NCI-H1092 (cell line): ENCODE measurements at places on chromosomes 3 and 15.
A peak's percentile ranks its signal among the peaks of the same experiment; 100 is the strongest.

GRCh38 chr15:99174567-99175395 lies 69.9 kb downstream of the SYNM start:
- DNase-seq: no peak

- DNase-seq: no peak
Measured at GRCh38 chr15:31197497-31198414, 96.2 kb upstream of the TRPM1 start.

DNA sequence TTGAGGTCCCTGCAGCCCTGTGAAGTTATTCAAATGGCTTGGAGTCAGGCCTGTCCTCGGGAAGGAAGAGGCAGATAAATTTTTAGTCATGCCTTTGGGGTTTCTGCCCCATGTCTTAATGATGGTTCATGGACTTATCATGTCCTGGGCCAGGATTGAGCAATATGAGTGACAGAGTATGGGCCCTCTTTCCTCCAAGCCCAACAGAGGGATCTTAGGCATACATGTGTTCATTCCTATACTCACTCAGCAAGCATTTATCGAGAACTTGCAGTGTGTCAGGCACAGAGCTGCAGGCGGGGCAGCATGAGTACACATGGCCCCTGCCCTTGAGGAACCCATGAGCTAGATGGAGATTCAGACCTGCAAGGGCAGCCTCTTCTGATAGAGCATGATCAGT lies 6.2 kb downstream of the ESYT3 start:
- no peak for DNase-seq

DNA sequence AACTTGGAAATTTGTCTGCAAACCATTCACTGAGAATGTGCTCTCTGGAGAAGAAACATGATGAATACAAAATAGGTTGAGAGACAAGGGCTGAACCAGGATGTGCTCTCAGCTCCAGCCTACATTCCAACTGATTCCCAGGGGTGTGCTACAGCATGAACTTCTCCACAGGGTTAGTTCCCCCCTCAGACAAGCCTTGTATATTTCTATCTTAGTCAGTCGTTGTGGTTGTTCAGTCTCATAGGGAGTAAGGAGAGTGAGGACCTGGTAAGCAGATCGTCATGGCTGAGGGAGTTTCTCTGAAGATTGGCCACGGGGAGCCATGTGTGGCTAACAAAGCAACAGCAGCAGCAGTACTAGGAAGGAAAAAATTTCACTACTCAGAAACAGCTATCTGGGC lies 919.7 kb upstream of the CADM2 start:
- DNase-seq: no peak

- no peak for DNase-seq
Measured at GRCh38 chr3:196193133-196193735, 18.0 kb downstream of the ZDHHC19 start.

DNA sequence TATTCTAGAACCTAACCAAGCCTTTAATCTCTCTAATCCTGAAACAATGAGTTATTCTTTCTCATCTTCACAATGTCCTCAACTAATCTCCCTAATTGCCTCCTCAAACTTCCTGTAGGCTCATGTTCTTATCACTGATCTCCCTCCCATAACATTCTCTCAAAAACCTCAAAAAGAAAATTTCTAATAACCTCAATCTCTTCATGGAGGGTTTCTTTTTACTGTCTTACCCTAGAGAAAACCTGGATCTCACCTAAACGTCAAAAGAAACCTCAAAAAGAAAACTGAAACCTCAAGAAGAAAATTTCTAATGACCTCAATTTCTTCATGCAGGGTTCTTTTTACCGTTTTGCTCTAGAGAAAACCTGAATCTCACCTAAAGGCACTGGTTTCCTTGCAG lies 150.2 kb downstream of the GSK3B start:
- no peak for DNase-seq

GRCh38 chr3:53820084-53820483 lies 26.1 kb downstream of the CHDH start:
- no peak for DNase-seq

DNA sequence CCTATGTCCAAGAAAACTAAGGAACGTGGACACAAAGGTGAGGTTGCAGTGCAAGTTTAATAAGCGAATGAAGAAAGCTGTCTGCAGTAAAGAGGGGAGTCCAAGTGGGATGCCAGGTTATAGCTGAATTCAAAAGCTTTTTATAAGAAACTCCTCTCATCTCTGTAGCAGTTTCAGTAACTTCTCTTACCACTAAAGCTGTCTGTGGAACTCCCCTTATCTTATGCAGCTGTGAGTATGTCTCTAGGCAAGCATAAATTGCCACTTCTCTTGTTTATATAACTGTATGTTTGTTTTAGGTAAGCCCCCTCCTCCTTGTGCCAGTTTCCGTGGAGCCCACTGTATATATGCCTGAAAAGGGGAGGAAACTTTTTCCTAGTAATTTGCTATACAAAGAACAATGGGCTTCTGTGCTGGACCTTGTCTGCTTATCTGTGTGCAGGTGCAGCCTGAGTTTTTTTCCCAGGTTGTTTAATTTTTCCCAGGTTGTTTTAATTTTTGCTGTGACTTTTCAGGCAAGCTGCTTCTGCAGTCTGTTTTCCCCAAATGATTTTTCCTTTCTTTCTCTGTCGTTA lies 875.1 kb upstream of the EPHA6 start:
- DNase-seq: no peak

DNA sequence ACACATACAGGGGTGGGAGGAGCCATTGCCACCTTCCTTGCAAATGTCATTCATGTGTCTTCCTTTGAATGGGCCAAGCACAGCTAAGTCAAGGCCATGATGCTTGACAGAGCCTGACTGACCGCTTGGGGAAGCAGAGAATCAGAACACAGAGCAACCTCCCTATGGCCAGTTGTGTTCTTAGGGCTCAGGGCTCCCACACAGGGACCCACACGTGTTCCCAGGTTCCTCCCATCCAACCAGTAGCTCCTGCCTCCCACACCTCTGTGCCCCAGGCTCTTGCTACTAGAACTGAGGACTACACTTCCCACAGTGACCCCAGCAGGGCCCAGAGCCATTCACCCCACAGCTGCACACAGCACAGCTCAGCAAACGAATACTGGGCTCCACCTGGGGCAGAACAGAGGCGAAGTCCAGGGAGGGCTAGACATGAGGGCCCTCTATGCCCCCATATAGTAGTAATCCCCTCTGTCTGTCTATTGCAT lies 42.9 kb downstream of the KLF15 start:
- no peak for DNase-seq

DNA sequence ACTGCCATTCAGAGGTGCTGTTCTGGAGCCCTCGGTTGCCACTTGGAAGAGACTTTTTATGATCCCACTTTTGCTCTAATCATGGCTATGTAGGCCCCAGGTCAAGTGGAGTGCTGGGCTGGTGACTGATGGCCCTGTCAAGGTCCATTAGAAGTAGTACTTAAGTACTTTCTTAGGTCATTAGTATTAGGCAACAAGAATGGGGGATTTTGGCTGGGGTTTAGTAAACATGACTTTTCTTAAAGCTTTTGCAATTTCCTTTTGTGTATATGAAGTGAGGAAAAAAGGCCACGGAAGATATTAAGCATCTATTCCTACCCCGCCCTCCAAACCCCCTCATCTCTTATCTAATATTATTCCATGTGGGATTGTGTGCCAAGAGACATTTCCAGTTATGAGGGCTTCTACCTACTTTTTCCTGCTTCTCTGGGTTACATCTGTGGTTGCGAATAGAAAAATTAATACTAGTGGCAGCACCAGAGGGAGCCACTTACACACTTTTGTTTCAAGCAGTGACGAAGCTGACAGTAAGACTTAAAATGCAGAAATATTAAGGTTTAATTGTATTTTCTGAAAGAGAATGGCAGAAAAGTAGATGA lies 13.9 kb downstream of the NLGN1 start:
- DNase-seq: peak; percentile 8

DNA sequence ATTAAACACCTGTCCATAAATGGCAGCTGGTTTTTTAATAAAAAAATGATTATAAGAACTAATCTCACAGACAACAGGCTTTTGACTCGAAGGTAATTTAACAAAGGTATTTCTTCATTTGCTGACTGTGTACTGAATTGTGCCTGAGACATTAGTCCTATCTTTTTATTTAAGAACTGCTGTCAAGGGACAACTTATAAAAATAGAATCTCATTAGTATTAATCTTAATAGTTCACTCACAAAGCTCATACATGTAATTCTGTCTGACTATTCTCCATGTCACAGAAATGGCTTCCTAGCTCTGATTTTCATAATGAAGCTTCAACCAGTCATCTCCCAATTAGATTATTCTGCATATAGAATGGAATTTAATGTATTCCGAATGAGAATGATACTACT lies 276.9 kb upstream of the PDZRN3 start:
- DNase-seq: no peak

GRCh38 chr3:24096695-24097290 lies 151.7 kb downstream of the NR1D2 start:
- DNase-seq: no peak

DNA sequence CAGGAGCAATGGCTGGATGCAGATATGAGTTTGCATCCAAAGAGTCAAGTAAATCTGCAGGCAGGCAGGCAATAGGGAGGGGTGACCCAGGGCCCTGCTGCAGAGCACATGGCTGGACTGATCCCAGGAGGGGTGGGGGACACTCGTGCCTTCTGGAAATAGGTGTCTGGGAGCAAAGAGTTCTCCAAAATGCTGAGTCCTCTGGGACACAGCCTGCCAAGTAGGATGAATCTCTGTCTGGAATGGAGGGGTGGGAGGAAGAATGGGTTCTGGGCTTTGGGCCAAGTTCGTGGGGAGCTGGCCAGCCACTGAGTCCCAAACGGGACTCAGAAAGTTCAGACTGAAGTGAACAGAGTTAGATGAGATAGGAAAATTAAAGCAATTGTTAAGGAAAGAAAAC lies 214.5 kb downstream of the MTHFS start:
- DNase-seq: no peak

DNA sequence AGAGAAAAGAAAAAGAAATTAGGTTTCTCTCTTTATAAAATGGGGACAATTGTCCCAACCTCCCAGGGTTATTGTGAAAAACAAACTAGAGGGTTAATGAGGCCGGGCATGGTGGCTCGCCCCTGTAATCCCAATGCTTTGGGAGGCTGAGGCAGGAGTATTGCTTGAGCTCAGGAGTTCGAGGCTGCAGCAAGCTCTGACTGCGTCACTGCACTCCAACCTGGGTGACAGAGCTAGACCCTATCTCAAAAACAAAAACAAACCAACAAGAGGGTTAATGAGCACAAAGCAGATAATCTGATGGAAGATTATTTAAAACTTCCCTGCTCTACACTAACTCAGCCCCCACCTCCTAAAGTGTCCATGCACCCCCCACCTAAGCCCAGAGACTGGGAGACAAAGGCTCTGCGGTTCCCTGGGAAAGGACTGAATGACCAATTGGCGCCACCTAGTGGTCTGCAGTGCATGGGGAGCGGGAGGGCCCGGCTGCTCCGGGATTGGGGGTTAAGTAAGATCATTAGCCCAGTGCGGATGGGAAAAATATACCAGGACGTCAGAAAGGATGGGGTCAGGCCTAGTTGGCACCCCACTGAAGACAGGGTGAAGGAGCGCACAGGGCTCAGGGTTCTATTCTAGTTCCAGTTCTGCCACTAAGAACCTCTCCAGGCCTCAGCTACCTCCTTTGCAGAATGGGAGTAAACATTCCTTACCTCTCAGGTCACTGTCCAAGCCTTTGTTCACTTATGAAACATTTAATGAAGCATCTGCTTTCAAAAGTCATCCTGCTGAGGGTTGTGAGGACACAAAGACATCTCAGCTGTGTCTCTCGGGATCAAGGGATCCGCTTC lies 15.6 kb downstream of the PIF1 start:
- DNase-seq: peak; percentile 14

DNA sequence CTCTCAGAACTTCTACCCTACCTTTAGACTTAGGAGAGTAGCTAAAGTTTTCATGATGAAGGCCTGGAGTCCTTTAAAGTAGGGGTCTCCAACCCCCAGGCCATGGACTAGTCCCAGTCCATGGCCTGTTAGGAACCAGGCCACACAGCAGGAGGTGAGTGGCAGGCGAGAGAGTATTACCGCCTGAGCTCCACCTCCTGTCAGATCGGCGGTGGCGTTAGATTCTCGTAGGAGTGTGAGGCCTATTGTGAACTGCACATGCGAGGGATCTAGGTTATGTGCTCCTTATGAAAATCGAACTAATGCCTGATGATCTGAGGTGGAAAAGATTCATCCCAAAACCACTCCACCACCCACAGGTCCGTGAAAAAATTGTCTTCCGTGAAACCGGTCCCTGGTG lies 18.3 kb upstream of the CACNA2D3 start:
- no peak for DNase-seq

- no peak for DNase-seq
Measured at GRCh38 chr15:78000091-78000926, 77.2 kb downstream of the TBC1D2B start.

- DNase-seq: no peak
Measured at GRCh38 chr3:30764281-30764680, 130.2 kb downstream of the GADL1 start.

DNA sequence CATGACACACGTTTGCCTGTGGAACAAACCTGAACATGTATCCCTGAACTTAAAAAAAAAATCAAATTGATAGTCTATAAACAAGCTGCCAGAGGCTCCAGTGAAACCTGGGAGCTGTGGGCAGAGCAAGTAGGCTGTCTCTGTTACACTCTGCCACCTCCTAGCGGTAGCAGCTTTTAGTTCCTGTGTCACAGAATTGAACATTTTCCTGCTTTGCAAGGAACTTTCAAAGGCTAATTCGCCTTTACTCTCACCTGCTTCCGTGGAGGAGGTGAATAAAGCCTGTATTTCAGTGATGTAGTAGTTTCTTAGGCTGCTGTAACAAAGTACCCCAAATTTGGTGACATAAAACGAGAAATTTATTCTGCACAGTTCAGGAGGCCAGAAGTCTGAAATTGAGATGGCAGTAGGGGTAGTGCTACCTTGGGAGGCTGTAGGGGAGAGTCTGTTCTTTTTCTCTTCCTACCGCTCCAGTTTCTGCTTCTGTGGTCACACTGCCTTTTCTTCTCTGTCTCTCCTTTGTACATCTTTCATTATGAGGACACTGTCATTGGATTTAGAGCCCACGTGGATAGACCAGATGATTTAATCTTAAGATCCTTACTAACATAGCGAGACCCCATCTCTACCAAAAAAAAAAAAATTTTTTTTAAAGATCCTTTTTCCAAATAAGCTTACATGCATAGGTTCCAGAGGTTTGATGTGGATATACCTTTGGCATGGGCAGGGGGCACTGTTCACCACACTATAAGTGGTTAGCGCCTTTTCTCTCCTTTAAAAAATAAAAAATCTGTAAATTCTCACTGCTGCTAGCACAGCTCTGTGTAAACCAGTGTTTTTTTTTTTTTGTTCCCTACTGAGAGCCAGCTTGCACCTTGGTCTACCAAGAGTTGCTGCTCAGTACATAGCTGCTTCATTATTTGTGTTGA lies 25.3 kb downstream of the FBXO22 start:
- DNase-seq: no peak

DNA sequence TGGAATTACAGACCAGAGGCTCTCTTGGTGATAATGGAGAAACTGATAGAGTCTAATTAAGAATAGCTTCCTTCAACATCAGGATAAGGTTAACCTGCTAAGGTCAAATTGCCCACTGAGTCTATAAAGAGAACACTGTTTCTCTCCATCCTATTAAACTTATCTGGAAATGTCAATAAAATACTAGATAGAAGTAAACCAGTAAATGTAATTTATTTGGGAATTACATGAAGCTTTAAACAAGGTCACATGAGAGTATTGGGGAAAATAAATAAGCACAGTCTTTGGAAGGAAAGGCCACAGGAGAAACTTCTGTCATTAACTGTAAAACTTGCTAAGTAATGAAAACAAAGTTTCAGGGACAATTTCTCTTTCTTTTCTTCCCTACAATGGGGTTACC lies 118.5 kb downstream of the DPH6 start:
- no peak for DNase-seq
